ENCODE measurements at places on chromosomes 5 and 9.

- no peak for DNase-seq
Observed at GRCh38 chr5:94911276-94911675, 292.8 kb downstream of the SLF1 start.

- no peak for DNase-seq
Observed at GRCh38 chr5:119174578-119175163, 103.8 kb downstream of the DMXL1 start.

- no peak for DNase-seq
Observed at GRCh38 chr5:1074816-1075554, 36.9 kb downstream of the SLC12A7 start.

DNA sequence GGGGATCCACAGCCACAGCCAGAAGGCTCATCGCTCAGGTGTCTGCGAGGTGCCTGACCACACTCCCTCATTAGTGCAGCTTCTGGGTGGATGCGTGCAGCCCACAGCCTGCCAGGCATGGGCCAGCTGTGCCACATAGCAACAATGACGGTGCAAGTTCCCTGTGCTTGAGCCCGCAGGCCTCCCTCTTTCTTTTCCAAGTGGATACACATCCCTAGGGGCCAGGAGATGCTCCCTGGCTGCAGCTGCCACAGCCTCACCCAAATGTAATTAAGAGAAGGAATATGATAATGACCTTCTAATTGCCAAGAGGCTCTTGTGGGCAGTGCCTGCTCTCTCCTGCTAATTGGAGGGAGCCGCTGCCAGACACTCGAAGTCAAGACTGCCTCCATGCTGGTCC, 116.0 kb upstream of the PPP1R26 start:
- no peak for DNase-seq

DNA sequence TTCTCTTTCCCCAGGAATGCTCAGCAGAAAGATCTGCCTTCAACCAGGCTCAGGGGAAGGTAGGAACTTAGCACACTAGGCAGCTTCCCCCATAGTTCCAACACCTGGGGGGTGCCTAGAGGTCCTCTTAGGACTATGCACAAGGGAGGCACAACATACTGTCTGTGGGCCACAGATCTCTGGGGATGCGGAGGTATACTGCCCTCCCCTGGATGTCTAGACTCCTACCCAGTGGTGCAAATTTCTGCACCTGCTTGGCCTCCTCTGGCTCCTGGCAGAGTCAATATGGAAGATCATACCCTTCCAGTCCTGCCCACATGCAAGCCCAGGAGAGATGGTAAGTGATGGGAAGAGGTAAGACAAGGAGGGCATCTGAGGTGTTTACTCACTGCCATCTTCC, 247.5 kb upstream of the DAPK1 start:
- DNase-seq = no peak

GRCh38 chr5:2913281-2913680, 161.8 kb upstream of the IRX2 start:
- no peak for DNase-seq

GRCh38 chr5:110386782-110387181, 339.7 kb downstream of the TMEM232 start:
- no peak for DNase-seq

- no peak for DNase-seq
Observed at GRCh38 chr9:76644171-76644570, 120.1 kb upstream of the PCA3 start.

DNA sequence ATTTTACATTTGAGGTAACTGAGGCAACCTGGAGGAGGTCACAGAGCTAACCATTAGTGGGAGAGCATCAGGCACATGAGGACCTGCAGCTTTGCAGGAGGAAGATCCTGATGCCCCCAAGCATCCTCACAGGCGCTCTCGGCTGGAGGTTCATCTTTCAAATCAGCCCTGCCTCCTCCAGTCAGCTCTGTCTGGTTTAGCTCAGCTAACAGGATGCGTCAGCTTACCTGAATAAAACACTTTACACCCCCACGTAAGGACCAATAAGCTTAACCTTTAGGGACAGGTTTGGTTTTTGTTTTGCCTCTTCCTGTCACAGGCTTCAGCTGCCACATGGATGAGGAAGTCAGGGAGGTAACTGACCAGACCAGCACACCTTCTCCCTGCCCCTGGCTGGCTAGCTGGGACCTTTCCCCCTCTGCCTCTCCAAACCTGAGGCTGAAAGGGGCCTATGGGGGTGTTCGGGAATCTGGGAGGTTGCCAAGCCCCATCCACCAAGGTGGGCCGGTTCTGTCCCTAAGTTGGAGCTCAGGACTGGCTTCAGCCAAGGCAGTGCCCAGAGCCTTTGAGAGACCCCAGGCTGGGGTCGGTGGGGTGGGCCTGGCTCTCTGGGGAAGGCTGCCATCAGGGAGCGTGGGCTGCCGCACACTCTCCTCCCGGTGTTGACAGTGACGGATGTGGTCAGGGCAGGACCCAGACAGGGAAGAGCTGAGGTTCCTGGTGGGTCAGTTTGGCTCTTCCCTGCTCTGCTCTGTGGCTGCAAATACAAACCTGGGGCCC, 20.0 kb upstream of the FCN1 start:
- DNase-seq = no peak

DNA sequence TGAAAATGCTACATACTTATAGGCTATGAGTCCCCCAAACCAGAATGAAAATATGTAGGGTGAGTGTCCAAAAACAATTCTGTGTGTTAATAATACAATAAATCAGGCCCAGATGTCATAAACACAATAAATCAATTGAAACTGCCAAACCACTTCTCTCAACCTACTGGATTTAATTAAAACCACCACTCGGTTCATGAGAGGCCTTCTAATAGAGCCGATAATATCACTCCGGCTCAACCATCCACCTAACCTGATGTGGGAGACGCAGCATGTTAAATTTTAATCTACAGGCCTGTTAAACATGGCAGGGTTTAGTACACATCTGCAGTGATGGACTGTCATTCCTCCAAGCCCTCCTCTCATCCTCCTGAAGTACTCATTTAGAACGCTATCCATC, 734.5 kb upstream of the ZNF608 start:
- DNase-seq = no peak

DNA sequence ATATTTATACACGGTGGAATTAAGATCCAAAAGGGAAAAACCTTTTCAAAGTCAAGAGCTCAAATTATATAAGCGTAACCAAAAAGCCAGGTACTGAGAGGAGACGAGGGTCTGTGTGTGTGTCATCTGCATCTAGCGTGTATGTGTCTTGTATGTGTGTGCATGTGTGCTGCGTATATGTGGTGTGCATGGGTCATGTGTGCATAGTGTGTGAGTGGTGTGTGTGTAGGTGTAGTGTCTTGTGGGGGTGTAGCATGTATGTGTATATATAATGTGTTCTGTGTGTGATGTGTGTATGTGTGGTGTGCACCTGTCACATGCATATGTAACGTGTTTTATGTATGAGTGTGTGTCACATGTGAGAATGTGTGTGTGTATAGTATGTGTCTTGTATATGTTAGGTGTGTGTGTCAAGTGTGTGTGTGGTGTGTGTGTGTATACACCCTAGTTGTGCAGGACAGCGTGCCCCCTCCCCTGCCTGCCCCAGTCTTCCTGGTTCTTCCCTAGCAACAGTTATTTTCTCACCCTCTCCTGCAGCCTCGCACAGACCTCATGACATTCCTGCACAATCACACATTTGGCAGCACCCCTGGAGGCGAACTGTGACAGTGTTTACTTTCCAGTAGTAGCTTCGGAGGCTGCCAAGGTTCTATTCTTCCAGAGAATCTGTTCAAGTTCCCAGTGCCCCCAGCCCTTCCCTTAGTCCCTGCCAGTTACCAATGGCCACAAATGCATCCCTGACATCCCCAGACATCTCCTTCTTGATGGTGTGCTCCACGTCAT, 27.1 kb upstream of the TNIP1 start:
- no peak for DNase-seq

GRCh38 chr5:43313854-43314457, 744 bp upstream of the HMGCS1 start:
- DNase-seq = no peak

GRCh38 chr5:176819476-176819875, 9.1 kb downstream of the UNC5A start:
- no peak for DNase-seq

GRCh38 chr5:133890314-133890713, 78.1 kb downstream of the C5orf15 start:
- no peak for DNase-seq

DNA sequence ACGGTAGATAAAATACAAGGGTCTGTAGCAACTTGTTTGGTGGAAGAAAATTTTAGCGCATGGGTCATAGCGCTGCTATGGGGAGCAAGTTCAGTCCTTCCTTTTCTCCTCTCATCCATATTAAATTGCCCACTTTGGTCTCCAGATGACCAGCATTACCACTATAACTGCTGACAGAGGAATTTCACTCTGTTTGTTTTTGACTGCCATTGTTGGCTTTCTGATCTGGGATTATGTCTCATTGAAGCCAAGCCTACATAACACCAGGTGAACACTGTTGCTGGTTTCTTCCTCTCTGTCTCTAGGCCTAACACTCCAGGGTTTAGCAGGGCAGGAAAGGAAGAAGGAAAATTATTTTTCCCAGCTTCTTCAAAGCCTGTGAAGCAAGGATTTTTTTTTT, 6.6 kb upstream of the SUB1 start:
- no peak for DNase-seq

GRCh38 chr5:54022223-54022622, 288.1 kb downstream of the ARL15 start:
- DNase-seq = no peak

- no peak for DNase-seq
Observed at GRCh38 chr5:142826741-142827492, 56.7 kb downstream of the ARHGAP26 start.

DNA sequence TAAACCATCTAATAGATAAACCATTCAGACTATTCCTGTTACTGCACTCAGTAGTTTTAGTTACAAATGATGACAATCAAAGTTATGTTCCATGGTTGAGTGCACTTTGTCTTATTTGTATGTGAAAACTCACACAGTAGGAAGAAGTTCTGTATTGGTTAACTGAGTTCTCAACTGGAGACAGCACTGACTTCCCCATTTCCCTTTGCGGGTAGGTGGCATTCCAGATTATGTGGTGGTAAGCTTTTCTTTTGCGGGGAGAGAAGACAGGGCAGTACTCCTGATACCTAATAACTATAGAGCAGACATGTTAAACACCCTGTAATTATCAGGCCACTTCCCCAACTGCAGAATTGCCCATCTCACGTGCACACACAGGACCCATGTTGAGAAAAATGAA, 24.4 kb downstream of the TARS1 start:
- no peak for DNase-seq

DNA sequence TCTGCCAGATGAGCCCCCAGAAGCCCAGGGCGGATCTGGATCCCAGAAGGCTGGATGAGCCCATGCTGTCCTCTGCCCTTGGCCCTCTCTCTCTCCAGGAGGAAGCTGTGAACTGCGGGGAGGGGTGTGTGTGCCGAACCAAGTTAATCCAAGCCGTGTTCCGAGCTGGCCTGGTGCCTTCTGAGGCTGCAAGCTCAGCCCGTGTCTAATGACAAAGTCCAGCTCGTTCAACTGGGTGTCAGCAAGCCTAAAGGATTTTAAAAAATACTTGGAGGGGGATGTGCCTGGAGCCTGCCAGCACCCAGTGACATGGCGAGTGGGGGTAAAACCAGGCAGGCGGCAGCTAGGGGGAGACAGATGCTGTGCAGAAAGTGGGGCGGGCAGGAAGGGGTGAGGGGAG, 8.0 kb downstream of the STC2 start:
- DNase-seq = no peak

DNA sequence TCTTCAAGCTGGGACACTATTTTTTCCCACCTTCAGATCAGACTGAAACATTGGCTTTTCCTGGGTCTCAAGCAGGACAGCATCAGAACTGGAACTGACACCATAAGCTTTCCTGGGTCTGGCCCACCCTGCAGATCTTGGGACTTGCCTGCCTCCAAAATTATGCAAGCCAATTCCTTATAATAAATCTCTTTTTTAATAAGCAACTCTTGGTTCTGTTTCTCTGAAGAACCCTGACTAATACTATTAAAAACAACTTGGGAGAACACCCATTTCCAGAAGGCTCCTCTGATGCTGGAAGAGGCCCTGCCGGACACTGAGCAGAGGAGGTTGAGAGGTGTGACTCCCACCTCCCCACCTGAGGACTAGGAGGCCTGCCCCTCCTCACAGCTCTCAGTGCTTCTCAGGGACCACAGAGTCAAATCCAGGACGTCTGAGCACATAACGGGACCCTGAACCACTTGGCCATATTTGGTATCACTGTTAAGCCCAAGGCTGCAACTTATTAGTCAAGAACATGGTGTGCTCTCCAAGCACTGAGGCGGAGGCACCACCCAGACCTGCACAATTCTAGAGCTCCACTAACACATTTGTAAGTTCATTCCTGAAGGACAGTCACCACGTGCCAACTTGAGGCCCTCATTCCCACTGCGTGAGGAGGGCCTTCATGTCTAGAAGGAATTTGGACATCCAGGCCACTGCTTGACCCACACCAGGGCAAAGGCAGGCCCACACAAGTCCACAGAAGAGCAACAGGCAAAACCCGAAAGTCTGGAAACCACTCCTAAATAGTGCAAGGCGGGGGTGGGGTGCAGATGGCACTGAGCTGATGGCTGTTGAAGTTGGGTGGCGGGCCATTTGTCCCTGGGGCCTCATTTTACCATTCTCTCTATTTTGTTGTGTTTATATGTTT, 9.5 kb downstream of the SHC3 start:
- DNase-seq = no peak

DNA sequence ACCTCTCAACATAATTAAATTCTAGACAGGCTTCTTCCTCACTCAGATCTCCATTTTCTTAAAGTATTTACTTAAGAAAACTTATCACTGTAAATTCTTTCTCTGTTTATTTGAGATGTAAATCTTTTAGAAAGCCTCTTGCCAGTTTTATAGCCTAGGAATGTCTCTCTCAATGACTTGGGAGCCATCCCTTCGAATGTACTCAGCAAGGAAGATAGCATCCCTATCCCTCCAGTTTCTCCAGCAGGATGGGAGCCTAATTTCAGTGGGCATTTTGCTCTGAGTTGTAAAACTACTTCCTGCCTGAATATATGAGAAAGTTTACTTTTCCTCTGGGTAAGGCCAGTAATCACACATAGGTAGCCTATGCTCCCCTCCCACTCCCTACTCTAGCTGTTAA, 558.5 kb upstream of the ARRDC3 start:
- DNase-seq = no peak

- DNase-seq = no peak
Observed at GRCh38 chr9:88586452-88586851, 51.5 kb downstream of the NXNL2 start.

DNA sequence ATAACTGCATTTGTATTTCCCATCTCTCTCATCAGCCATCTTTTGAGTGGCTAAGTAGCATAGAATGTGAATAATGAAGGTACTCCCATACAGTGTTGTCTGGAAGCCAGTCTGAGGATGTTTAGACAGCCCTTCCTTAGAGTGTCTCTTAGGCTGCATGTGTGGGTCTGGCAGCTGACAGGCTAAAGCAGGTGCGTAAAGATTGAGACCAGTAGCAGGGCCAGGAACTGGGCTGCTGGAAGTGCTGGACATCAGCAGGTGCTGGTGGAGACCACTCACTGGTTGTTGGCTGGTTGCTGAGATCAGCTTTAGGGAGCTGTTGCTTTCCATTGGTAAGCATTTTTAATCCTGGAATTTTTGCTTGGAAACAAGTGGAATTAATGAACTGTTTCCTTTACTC, 197.5 kb downstream of the PCSK5 start:
- no peak for DNase-seq

GRCh38 chr5:12019306-12019705, 115.1 kb upstream of the CTNND2 start:
- no peak for DNase-seq
